ENCODE measurements at places on chromosomes 12 and 14.

GRCh38 chr14:53295985-53296582 lies 143.0 kb upstream of the DDHD1 start:
- peak; percentile 60 for DNase-seq

- DNase-seq, result no peak
Observed at GRCh38 chr12:574475-575128, 88.6 kb downstream of the NINJ2 start.

- DNase-seq, result no peak
Observed at GRCh38 chr14:68033336-68033932, 213.9 kb downstream of the RAD51B start.

- DNase-seq, result no peak
Observed at GRCh38 chr12:120429368-120429767, 8.5 kb upstream of the COX6A1 start.

DNA sequence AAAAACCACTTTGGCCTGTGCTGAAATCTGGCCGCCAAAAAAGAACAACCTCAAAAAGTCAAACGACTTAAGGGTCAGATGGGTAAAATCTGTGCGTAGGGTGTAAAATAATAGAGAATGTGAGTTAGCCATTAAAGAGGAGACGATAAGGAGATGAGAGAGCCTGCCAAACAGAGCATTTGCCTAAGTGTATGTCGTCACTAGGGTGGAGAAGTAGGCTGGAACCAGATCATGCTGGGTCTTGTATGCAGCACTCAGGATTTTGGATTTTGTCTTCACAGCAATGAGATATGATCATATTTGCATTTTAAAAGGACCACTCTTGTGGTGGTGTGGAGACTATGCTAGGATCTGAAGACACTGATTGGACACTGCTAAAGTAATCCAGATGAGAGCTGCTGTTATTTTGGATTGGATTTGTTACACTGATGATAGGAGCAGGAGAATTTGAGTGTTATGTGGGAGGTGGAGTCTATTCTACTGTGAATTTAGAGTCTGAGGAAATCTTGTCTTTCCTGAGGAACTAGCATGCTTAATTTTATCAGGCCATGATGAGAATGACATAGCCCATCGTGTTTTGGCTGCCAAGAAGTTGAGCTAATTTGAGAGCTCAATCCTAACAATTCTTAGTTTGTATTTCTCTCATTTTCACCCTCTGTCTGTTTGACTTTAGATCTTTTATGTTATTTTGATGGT lies 24.8 kb upstream of the DBX2 start:
- DNase-seq, result no peak

GRCh38 chr12:45182511-45182910 lies 33.4 kb upstream of the ANO6 start:
- DNase-seq, result no peak

GRCh38 chr14:30283822-30284446 lies 275.0 kb upstream of the G2E3 start:
- DNase-seq, result no peak

DNA sequence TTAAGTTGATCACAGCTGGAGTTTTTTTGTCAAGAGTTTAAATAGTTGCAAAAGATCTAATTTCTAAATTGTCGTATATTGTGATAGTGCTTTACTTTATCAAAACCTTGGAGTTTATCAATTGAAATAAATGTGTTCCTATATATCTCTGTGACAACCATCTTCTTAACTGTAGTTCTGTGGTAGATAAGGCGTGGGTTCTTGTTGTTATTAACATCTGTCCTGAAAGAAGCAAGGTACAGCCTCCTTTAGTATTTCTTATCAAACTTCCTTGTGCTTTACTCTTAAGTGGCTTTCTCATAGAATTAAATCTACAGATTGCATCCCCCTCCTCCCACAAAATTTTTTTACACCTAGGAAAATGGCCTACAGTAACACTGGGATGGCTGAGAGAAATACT lies 7.3 kb downstream of the SCYL2 start:
- DNase-seq, result no peak

DNA sequence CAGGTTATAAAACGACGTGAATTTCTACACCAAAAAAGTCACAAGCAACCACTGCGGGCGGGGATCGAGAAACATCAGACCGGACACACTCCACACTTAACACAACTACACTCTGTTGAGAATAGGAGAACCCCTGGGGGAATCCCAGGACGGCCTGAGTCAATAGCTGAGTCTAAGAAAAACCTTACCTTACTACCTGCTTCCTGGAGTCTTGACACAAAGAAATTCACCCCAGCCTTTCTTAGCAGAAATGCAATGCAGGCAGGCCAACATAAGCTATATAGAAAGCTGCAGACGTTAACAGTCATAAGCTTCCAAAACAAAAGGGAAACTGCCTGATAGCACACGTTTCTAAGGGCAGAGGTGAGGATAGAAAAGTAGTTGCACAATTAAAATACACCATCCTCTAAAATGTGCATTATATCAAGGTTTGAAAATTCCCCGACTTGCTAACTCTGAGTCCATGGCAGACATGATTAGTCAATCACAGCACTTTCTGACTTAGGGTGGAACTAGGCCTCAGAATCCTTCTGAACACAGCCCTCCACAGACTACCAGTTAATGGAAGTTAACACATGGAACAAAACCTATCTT lies 68.0 kb downstream of the CCDC88C start:
- DNase-seq, result peak; percentile 92

DNA sequence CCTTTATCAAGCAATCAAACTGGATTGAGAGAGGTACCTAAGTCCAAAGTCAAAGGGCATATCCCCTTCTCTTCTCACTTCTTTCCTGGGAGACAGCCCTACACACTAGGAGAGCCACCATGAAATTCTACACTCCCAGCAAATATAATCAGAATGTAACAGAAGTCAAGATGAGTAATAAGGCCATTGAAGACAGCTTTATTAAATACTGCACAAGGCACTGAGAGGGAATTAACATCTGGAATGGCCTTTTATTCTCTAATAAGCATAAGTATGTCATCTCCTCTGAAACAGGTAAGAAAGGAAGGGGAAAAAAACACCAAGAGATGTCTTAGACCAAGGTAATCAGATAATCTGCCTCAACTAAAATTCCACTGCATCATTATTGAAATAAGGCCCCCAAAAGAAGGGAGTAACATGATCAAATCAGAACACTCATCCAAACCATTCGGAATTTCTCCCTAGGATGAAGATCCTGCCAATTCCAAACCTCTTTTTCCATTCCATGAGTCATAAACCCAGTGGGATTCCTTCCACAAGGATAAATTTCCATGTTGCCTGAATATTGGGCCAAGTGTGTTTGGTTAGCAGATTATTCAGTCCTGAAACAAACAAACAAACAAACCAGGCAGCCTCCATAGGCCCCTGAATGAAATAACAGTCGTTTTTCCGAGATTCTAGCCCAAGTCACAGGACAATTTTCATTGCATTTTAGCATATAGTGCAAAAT lies 19.9 kb downstream of the SLC35F4 start:
- DNase-seq, result no peak

GRCh38 chr12:104752016-104752415 lies 206.1 kb downstream of the SLC41A2 start:
- DNase-seq, result no peak

DNA sequence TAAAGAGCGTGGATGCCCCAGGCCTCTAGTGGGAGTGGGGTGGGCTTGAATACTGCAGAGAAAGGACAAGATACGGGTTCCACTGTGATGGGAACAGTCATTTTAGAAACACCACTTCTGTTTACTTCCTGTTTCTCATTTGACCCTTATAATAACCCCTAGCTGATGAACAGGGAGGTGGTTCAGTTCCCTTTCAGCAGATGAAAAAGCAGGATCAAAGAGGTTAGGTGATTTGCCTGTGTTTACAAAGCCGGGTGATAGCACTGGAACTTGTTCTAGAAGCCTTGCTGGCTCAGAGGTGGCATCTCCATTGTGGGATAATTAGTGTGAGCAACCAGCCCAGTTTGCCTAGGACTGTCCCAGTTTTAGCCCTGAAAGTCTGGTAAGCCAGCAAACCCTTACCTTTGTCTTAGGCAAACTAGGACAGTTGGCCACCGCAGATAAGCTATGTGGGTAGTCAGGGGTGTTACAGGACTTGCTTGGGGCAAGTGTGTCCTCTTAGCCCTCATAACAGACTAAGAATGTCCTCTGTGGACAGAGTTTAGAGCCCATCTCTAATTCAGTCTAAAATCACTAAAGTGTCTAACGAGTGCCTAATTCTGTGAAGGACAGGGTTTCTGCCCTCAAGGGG lies 7.5 kb upstream of the LRP1-AS start:
- DNase-seq, result no peak

- no peak for DNase-seq
Observed at GRCh38 chr14:71532344-71532743, 399.9 kb upstream of the RGS6 start.

DNA sequence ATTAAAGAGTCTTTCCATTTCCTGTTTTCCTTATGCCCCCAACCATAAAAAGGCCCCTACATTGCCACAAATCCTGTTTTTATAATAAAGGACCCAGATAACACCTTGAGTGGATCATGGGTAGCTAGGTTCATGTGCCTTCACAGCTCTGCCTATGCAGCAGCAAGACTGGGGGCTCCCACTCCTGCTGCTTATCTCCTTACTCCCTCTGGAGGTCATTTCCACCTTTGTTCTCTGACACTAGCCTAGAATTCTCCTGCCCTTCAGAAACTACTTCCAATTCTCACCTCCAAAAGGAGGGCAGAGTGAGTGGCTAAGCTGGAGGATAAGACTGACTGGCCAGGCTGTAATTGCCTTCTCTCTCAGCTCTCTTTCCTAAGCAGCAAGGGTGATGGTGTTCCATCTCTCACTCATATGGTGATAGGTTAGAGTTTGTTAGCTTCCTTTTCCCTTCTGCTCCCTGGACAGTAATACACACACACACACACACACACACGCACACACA lies 20.0 kb upstream of the STAC3 start:
- no peak for DNase-seq

GRCh38 chr14:44204061-44204835 lies 302.8 kb downstream of the FSCB start:
- no peak for DNase-seq

GRCh38 chr12:53805067-53805466 lies 53.3 kb upstream of the CISTR start:
- DNase-seq, result no peak

DNA sequence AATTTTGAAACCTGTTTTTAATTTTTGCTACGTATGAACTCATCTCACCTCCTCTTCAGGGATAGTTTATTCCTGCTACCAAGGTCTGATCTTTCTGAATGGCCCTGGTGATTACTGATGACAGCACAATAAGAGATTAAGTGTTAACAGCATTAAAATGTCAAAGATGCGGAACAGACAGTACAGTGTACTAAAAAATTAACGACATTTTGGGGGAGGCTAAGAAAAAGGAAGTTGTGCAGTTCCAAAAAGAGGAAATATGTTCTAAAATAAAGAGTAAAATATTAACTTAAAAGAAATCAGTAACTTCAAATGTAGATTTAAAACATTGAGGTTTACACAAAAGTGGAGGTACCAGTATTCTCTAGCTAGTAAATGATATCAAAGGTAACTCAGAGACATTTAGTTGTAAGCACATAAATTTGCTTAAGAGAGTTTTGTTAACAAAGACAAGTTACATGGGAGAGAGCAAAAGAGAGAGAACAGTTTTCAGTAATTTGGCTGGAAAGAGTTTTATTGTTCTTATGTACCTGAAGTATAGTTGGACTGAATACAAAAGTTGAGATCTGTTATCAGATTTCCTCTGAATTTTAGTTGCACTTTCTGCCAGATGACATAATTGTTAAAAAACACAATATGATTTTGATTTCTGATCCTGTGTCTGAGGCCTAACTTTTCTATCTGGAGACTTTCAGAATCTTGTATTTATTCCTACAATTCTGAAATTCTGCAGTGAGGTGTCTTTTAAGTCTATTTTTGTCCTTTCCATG lies 4.2 kb upstream of the CLECL1 start:
- DNase-seq, result no peak

DNA sequence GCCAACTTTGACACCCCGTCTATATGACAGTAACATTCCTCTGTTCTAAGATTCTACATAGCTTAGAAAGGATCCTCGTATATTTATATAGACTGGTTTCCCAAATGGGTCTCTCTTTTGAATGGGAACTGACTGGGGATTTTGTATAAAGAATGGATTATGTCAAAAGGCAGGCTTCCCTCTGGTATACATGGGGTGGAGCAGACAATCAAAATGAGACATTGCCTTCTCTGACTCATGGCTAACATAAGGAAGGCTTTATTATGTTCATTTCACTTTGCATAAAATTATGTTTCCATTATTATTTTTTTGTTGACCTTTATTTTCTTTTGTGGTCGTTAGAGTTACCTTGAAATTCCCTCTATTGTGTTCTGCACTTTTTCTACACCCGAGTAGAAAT lies 211.1 kb downstream of the ALG10B start:
- no peak for DNase-seq

- no peak for DNase-seq
Observed at GRCh38 chr14:74350928-74351323, 2.7 kb downstream of the VRTN start.

GRCh38 chr12:13436696-13437391 lies 240.3 kb downstream of the EMP1 start:
- DNase-seq, result no peak

GRCh38 chr12:132640936-132641335 lies 22.4 kb downstream of the P2RX2 start:
- no peak for DNase-seq

- DNase-seq, result no peak
Observed at GRCh38 chr12:52580496-52580895, 6.9 kb upstream of the KRT74 start.

GRCh38 chr14:69005432-69006148 lies 26.5 kb upstream of the ACTN1 start:
- DNase-seq, result no peak

- DNase-seq, result no peak
Observed at GRCh38 chr14:81177225-81177624, 43.5 kb downstream of the GTF2A1 start.

- DNase-seq, result no peak
Observed at GRCh38 chr12:99232324-99232723, 415.2 kb upstream of the GARIN6 start.

DNA sequence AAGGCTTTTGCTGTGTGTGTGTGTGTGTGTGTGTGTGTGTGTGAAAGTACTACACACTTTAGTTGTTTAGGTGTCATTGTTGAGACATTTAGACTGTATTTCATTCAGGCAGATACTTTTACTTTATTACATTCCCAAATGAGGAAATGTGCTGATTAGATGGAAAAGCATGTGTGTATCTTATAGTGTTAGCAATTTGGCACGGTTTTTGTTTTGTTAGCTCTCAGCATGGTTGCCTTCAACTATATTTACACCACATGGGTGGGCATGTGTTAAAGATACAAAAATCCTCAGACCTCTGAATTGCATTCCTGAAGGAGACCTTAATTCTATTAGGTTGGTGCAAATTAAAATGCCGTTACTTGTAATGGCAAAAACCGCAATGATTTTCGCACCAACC lies 879.5 kb downstream of the DIO2 start:
- DNase-seq, result no peak
